ENCODE measurements at places on chromosomes 7 and 10.

- DNase-seq: peak; percentile 88
Measured at GRCh38 chr10:17643339-17643754, 604 bp upstream of the STAM start.

DNA sequence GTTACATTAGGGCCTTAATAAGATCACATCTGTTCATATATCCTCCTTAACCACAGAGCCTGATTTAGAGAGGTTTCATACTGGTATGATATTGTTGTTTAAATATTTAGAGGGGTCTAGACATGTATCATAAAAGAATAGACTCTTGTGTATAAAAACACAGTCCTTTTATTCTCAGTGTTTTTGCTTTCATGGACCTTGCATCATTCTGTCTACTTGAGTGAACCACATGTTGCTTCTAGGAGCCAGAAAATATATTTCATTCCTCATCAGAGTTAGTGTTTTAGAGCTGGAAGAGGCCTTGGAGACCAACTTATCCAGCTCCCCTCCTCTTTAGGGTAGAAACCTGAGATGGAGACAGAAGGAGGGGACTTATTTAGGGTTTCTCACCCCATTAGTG, 312.8 kb downstream of the LRMDA start:
- DNase-seq: no peak

DNA sequence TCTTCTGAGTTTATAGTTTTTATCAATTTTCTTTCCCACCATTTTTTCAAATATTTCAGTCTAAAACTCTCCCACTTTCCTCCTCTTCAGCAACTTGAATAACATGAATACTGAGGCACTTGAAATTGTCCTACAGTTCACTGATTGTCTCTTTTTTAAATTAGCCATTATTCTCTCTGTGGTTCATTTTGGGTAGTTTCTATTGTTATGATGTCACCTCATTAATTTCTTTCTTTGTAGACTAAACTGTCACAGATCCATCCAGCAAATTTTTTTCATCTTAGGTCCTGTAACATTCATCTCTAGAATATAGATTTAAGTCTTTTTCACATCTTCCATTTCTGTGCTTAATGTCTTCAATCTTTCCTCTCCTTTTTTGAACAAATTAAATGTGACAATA, 144.8 kb downstream of the LRRN3 start:
- DNase-seq: no peak

DNA sequence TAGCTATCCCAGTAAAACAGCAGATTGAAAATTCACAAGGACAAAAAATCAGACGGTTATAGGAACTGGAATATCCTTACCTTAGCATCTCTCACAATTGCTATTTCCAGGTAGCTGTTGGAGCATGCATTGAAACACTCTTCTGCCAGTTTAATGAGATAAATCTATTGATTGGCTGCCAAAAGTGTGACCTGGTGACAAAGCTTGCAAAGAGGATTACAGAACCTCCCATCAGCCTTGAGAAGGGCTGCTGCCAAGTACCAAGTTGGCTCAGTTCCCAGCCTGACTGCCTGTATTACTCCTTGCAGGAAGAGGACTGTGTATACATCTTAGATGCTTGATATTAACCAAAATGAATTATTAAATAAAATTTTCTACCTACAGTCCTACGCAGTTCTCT, 5.1 kb downstream of the PRLHR start:
- no peak for DNase-seq

DNA sequence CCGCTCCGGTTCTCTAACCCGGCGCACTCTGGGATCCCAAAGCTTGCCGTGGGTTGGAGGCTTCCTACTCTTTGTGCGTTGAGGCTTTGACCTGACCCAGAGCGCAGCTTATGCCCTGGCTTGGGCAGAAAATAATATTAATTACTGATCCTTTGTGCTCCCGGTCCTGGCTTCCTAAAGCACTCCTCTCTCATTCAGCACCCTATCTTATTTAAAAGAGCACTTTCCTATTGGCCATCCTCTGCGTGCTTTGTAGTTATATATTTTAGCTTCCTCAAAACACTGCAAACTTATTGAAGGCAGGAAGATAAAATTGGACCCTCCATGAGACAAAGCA, 466.0 kb downstream of the XPNPEP1 start:
- no peak for DNase-seq

GRCh38 chr7:79159040-79159664, 294.3 kb downstream of the MAGI2 start:
- no peak for DNase-seq

- DNase-seq: no peak
Measured at GRCh38 chr10:22534849-22535604, 179.4 kb downstream of the PIP4K2A start.

- DNase-seq: no peak
Measured at GRCh38 chr10:88831709-88832108, 19.9 kb downstream of the ANKRD22 start.

GRCh38 chr10:117755659-117756014, 213.1 kb downstream of the EMX2 start:
- no peak for DNase-seq

GRCh38 chr10:132634241-132634946, 96.8 kb downstream of the INPP5A start:
- DNase-seq: no peak

DNA sequence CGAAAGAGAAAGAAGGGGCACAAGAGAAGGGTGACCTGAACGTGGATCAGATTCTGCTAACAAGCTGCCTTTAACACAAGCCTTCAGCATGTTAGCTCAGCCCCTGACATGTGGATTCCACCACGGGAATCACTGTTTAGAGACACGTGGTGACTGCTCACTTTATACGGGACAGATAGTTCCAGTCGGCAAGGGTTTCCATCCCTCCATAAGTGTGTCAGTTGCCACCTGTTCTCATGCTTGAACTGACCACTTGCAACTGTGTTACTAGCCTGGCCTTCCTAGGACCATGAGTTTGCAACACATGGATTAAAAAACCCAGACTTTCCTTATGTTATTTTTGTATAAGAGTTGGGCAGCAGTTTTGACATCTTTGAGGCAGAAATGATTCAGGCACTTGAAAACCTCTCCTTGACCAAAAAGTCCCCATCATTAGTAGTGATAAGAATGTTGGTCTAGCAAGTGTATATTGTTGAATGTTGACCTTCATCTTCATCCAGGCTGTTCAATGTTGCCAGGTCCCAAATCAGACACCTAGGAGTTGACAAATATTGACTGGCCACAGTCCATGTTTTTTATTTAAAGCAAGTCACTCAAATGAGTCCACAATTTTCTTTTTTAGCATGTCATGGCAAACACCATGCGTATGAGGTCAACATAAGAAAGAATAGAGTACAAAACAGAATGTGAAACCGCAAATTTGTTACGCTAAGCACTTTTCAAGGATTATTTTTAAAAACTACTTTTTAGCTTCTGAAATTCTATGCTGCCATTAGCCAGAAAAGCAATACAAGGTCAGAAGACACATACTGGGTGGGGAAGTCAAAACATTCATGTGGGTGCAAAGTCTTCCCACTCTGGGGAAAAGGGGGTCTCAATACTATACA, 101.6 kb downstream of the ABLIM1 start:
- no peak for DNase-seq

DNA sequence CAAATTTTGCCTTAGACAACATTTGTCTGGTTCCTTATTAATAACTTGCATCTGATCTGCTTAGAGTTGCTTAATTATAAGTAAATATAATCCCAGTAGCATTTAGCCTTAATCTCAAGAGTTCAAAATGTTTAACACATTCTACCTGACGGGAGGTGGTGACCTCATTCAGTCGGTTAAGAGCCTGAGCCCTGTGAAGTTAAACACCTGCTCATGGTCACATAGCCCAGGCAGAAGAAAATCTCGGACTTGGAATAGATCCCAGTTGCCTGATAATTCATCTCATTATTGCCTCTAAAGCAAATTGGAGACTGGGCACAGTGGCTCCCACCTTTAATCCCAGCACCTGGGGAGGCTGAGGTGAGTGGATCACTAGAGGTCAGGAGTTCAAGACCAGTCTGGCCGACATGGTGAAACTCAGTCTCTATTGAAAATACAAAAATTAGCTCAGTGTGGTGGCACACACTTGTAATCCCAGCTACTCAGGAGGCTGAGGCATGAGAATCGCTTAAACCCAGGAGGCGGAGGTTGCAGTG, 18.6 kb upstream of the ASCC1 start:
- DNase-seq: no peak

GRCh38 chr10:15432266-15432665, 61.2 kb upstream of the FAM171A1 start:
- no peak for DNase-seq

DNA sequence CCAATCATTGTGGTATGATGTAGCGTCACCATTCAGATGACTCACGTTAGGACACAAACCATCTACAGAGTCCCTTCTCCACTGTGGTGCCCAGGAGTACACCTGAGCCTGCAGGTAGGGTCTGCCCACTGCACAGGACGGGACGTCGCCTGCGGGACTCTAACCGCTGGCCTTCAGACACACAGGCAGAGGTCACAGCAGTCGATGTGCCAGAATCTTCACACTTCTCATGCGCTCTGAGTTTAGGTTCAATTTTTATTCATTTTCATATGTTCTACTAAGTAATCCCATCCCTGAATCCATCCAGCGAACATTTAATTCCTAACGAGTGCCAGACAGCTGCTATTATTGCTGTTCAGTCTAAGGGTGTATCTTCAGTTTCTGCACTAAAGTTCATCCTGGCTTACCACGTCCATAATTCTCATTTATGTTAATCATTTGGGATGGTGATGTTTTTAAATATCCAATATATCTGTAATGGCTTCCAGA, 73.3 kb downstream of the CXCL12 start:
- no peak for DNase-seq

- DNase-seq: no peak
Measured at GRCh38 chr7:47046949-47047348, 535.0 kb downstream of the TNS3 start.

DNA sequence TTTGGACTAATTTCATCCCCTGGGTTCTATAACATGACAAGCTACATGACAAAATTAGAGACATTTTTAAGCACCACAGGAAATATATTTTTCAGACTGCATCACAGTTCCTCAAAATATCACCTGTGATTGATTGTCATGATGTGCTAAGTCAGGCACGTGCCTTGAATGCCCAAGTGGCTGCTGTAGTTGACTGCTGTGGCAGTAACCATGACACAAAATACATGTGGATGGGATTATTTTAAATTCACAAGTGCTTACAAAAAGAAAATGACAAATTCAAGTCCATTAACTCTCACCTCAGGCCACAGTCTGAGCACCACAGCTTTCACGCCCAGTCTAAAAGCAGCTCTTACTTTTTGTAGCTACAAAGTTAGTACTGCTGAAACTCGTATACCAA, 45.5 kb downstream of the TNPO3 start:
- DNase-seq: no peak

DNA sequence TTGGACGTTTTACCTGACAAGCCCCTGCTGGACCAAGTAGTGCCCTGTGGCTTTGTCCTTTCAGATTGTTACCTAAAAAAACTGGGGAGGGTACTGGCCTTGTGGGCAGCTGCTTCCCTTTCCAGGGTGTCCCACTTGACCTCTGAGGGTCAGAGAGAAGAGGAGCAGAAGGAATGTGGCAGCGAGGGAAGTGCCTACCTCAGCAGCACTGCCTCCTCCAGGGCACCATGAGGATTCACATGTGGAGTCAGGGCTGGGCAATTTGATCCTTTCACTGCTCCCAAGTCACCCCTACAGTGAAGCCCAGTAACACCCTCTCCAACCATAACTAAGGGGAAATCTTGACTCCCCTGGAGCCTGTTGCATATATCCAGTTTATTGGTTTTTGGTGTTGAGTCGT, 64.6 kb downstream of the ITGB1 start:
- DNase-seq: peak; percentile 38

- DNase-seq: no peak
Measured at GRCh38 chr10:109327266-109327665, 596.0 kb downstream of the XPNPEP1 start.

- DNase-seq: peak; percentile 93
Measured at GRCh38 chr7:26709210-26709990, 155.0 kb downstream of the SKAP2 start.

GRCh38 chr10:95976362-95977229, 66.8 kb upstream of the CCNJ start:
- peak; percentile 53 for DNase-seq

DNA sequence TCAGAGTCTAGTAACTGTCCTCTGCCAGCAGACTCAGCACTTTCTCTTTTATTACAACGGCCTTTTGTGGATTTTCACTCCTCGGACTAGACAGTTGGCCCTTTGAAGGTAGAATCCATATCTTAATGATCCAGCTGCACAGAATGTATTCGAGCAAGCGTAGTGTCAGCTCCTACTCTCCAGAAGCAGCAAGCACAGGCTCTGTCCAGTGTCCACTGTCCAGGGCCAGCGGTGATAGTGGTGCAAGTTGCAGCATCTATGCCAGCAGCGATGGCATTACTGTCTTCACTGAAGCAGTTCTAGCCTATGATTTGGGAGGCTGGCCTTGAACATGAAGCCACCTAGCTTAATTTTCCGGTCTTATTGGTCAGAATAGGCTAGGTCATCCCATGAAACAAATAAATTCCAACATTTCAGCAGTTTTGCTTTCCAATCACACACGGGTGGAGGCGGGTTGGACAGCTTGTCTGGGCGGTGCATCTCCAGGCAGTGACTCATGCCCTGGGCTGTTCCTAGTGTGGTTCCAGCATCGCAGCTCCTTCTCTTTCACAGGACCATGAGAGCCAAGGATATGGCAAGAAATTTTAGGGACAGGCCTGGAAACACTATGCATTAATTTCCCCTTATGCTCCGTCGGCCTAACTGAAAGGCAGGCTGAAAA, 108.6 kb upstream of the KCNMA1 start:
- no peak for DNase-seq

DNA sequence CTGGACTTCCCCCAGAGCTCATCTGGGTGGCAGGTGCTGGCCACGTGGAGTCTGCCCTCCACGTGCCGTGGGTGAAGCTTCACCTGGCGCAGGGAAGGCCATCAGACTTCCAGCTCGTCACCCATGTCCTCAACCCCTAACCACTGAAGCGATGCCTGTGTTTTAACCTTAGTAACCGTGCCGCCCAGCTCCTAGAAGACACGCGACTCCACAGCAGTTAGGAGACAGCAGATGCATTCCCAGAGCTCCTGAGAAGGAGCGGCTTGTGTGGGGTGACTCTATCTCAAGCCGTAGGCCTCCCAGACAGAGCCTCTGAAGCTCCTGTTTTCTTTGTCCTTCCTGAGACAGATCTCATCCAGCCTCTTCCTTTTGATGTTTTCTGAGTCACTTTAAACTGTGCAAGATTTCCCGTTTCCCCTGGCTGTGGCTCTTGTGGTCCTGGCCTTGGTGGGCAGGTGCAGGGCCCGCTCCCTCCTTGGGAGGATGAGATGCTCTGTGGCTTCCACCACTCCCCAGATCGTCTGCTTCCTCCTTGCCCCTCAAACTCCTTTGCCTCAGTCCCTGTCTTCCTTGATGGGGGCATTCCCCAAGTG, 41.4 kb upstream of the AP5Z1 start:
- peak; percentile 30 for DNase-seq

- peak; percentile 70 for DNase-seq
Measured at GRCh38 chr7:114922652-114923402, 933 bp downstream of the MDFIC start.

DNA sequence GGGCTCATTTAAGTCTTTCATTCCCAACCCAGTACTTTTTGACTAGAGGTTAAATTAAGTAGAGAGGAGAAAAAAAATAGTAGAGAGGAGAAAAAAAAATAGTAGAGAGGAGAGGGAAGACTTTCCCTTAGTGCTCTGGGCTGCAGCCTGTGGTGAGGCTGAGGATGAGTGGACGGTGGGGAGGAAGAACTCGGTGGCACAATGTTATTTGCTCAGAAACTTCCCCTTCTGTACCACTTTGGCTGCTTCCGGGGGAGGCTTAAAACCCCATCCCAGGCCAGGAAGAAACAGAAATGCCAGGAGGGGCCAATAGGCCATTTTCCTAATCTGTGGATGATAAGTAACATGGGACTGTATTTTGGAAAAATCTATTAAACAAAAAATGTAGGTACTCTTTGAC, 14.6 kb upstream of the MLXIPL start:
- peak; percentile 63 for DNase-seq

Measured in Kasumi-1 (cell line).